ENCODE measurements at places on chromosomes 3 and 15.
A peak's percentile ranks its signal among the peaks of the same experiment; 100 is the strongest.

DNA sequence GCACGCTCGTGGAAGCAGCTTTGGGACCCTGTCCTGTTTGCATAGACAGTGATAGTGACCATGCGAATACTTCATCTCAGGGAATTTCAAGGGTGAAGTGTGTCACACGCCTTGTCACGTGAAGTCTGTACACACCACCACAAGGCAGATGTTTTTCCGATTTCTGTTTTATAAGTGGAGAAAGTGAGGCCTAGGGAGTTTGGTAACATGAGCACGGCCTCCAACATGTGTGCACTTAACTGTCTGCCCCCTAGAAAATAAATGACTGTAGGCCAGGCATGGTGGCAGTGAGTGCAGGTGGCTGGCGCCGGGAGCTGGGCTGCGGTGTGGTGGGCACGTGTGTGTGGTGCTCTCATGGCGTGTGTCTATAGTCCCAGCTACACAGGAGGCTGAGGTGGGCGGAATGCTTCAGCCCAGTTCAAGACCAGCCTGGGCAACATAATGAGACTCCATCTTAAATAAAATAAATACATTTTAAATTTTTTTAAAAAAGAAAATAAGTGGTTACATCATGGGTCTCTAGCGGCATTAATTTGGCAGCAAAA is 42.0 kb downstream of the WHAMM start:
- peak; percentile 22 for DNase-seq

GRCh38 chr3:155744626-155745324 is at the start of gene PLCH1:
Gene PLCH1, minus strand, starts transcription at chr3:155745071. Its CDS starts 40,847 bp downstream, at chr3:155704224.
- DNase-seq, result peak; percentile 58

- DNase-seq, result no peak
Observed at GRCh38 chr3:10504171-10505049, 976 bp downstream of the ATP2B2 start.

- no peak for DNase-seq
Observed at GRCh38 chr3:194443901-194444300, 42.9 kb downstream of the ATP13A3 start.

GRCh38 chr15:31387479-31388118 is 61.0 kb downstream of the KLF13 start:
- peak; percentile 71 for DNase-seq

Measured in stimulated activated effector memory CD8-positive, alpha-beta T cell treated with anti-CD3 and anti-CD28 coated beads, Interleukin-12 subunit alpha, Interleukin-12 subunit beta, amount 100 ng/mL, for 72 hours (primary cell).